Activated naive CD4-positive, alpha-beta T cell treated with Interleukin-2 at 50 U/mL for 16 hours (primary cell): ENCODE measurements at places on chromosomes 13 and 19.

DNA sequence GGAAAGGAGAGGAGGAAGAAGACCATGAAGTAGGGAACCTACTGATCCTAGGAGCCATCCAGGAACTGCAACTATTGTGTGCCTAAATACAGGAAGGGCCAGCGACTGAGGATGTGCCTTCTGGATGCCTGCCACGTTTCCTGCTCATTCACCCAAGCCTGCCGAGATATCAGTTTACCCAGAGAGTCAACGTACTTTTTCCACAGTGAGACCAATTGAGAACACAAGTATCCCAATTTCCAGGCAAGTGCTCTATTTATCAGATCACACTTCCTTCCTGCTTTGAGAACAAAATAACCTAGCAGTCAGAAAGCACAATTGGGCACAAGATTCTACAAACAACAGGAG, 122.4 kb downstream of the AKAP11 start:
- no peak for DNase-seq

DNA sequence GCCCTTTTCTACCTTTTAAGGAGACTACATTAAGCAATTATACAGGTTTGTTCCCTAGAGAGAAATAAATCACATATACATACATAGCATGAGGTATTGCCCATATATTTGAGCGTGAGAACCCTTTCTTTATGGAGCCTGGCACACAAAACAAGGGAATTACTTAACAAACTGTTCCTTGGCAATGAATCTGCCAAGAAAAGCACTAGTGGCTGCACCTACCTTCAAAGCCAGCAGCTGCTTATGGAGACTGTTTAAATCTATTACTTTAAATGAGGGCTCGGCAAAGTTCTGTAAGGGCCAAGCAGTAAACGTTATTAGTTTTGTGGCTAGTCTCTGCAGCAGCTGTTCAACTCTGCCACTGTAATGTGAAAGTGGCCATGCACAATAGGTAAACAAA, 7.0 kb downstream of the RFX1 start:
- no peak for DNase-seq

DNA sequence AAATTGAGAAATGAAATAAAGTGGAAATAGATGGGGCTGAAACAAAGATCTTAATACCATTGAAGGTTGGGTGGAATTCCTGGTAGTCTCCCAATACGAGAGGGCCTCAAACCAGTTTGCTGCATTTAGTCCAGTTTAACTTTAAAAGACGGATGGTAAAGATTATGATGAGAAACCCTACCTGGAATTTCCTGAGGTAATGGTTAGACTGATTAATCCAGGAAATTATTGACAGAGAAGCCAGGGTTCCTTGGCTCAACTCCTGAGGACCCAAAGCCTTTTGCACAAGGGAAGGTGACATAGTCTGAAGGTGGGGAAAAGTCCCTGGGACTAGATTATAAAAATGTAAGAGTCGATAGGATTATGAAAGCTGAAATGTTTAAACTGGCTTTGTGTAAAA, 133.2 kb upstream of the SLITRK5 start:
- DNase-seq: no peak

- peak; percentile 33 for DNase-seq
These were observed 3.1 kb downstream of the NCAN start for GRCh38 chr19:19214892-19215291.

DNA sequence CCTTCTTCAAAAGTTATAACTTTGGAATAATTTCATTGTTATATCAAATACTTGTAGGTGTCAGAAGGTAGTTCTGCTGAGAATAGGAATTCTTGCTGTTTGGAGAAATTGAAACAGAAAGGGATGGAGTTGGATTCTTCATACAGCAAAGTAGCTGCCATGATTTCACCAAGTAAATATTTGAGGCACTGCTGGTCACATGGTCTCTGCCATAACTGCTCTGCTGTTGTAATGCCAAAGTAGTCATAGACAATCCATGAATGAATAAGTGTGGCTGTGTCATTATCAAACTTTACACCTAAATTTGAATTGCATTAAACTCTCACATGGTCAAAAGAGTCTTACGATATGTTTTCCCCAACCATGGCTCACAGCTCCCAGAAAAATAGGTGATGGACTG, 308.6 kb downstream of the GPC6 start:
- DNase-seq: no peak

DNA sequence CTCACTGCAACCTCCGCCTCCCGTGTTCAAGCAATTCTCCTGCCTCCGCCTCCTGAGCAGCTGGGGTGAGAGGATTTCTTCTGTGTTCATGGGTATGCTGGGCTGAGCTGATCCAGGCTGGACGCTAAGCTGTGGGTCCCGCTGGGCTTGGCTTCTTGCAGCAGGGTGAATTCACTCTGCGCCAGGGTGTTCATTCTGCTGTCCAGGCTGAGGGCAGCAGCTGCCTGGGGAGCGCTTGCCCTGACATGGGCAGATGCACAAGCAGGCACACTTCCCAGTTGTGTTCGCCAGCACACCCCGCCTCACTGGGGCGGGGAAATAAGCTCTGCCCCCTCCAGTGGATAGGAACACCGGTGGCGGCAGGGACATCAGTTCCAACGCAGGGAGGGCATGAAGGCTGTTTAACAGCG, 7.3 kb upstream of the INAFM1 start:
- DNase-seq: no peak

DNA sequence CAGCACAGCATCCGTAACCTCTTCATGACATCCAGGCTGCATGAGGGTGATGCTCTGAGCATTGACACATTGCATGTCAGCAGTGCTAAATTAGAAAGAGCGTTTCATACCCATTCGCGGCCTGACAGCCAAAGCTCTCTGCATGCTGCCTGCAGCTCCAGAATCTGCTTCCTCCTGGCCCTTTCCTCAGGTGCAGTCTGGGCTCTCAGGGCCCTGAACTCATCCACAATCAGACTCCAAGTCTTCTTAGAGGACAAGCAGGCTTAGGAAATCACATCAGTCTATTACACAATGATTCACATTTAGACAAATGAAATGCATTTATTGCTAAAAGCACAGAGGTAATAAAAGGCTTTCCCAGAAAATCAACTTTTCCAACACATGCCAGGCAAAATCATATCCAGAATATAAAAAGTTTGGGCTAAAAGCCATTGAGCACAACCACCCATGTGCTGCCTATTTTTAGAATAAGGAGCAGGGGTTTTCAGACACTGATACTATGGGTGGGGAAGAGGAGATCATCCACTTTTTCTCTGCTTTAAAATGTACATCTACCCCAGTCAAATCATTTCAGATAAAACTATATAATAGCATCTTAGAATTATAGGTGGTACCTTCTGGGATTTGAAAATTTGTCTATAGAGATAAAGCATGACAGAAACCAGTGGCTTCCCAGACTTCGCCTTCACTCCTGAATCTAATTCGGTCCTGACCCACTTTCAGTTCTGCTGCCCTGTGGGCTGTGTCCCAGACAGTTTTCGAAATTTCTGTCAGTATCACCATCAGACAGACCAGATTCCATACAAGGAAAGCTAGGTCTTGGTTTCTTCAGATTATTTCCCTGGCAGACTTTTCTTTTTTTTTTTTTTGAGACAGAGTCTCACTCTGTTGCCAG, 109.3 kb downstream of the COL4A2 start:
- no peak for DNase-seq

DNA sequence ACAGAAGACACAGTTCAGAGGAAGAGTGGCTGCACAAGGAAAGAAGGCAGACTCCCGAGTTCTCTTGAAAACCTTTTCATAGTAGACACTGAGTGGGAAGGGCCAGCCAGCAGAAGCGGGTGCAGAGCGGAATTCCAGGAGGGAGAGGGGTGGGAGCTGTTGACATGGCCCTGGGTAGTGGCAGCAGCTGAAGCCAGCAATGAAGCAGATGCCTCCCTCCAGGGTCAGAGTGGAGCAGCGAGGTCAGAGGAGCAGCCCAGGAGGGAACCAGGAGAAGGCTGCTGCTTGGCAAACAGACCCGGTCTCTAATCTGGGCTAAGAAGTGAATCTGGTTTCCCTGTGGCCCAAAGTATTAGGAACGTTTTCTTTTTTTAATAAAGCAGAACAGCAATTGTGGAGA, 73.9 kb upstream of the SPATA13 start:
- no peak for DNase-seq

GRCh38 chr19:35011737-35012682, 11.9 kb downstream of the GRAMD1A start:
- no peak for DNase-seq

DNA sequence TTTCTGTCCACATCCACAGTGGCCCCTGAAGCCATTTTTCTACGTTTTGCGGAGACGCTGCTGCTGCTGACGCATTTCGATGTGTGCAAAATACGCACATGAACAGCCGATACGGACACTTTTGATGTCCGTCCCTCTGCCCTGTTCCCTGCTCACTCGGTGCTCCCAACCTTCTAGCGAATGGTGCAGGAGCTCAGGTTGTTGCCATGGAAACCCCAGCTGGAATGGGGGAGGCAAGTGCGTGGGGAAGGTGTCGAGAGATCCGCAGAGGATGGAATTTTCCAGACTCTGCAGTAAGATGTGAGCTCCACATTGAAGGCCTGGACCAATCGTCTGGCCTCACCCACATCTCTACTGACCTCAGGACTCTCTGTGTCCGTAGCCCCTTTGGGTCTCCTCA, 109.2 kb upstream of the USP29 start:
- DNase-seq: no peak

GRCh38 chr13:58467176-58467575, 835.6 kb downstream of the PCDH17 start:
- no peak for DNase-seq

GRCh38 chr13:43797869-43798268, 11.1 kb upstream of the ENOX1 start:
- DNase-seq: no peak

GRCh38 chr13:112067871-112068539, 1.1 kb downstream of the SOX1 start:
- DNase-seq: no peak

- no peak for DNase-seq
These were observed 71.9 kb upstream of the UBL3 start for GRCh38 chr13:29922281-29922821.

- no peak for DNase-seq
These were observed 13.3 kb downstream of the ZNF574 start for GRCh38 chr19:42089191-42089750.

GRCh38 chr13:81697826-81698225, 1356.9 kb upstream of the SPRY2 start:
- DNase-seq: no peak
